ENCODE measurements at places on chromosomes 5 and 9.

GRCh38 chr5:131323378-131323777, 59.5 kb downstream of the CDC42SE2 start:
- no peak for DNase-seq

- DNase-seq, result no peak
Measured at GRCh38 chr9:33184963-33185362, 17.8 kb upstream of the B4GALT1 start.

GRCh38 chr9:126490214-126490631, 123.5 kb upstream of the LMX1B start:
- no peak for DNase-seq

DNA sequence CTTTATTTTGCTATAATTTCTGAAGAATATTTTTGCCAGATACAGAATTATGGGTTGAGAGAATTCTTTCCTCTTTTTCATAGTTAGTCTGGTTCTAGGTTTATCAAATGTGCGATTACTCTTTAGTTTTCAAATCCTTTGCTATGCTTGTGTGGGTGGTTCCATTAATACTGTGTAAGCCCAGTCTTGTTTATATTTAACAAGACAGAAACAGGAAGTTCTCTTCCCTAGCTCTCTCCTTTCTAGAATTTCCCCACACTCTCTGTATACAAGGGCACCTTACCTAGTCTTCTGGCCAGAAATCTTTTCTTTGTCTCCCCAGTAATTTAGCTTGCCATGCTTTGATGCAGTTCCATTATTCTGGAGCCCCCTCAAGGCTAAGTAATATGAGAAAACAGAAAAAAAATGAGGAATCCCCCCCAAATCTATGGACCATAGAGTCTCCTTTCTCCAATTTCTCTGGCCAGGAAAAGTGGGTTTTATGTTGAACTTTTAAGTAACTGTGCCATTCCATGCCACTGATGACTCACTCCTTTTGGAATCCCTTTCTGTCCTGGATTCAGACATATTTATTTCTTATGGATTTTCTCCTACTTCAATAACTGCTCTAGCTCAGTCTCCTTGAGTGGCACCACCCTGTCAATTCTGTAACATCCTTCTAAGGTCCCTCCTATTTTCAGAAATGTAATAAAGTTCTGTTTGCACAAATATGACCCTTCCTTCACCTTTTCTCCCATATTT, 1714.1 kb downstream of the EFNA5 start:
- DNase-seq, result no peak

GRCh38 chr5:89028595-89029285, 145.8 kb upstream of the MEF2C start:
- DNase-seq, result no peak

DNA sequence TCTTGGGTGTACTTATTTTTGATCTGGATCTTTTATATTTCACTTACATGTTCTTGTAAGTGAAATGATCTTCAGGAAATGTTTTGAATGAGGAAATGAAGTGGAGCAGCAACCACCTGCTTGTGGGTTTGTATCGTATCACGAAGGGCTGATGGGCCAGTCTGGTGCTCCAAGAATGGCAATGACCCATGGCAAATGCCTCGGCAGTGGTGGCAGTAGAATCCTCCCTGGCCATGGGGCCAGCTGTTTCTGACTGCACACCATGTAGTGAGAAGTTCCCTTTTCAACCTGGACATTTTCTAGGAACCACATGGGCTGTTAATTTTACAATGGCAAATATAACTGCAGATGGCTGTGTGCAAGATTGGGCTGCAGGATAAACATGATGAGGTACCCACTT, 29.9 kb downstream of the MAT2B start:
- DNase-seq, result no peak

- no peak for DNase-seq
Measured at GRCh38 chr9:14170392-14170931, 143.5 kb downstream of the NFIB start.

DNA sequence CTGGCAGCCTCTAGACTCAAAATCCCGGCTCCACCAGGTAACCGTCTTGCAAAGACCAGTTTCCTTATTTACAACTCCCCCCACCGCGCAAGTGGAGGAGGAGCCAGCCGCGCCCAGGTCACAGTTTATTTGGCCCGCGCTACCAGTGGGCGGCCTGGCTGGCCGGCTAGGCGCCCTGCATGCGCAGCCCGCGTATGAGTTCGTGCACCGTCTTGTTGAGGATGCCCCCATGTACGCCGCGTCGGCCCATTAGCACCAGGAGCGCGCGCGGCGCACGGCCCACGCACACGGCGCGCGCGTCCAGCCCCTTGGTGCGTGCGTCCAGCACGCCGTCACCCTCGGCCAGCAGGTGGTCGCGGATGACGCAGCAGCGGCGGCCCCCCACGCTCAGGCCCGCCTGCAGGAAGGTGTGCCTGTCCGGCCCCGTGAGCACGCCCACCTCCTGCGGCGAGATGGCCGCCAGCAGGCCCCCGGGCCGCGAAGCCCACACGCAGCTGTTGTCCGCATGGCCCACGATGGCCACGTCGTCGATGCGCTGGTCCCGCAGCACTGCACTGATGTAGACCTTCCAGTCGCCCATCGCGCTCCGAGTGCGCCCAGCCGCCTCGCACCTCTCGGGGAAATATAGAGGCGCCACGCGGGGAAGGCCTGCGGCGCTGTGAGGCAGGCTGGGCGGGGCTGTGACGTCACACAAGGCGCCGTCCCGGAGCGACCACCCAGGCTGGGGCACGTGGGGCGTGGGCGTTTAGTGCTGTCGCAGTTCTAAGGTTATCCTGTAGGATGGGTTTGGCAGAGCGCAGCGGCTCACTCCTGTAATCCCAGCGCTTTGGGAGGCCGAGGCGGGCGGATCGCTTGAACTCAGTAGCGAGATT, at the start of gene PFN3:
Gene PFN3 (minus strand): TSS at position 665 of the 872 bp plus-strand sequence. CDS start 85 bp downstream, at position 580.
- no peak for DNase-seq

GRCh38 chr9:38435521-38435920, 11.3 kb upstream of the IGFBPL1 start:
- no peak for DNase-seq

GRCh38 chr9:108257382-108257781, 598.4 kb downstream of the ACTL7B start:
- DNase-seq, result no peak

- DNase-seq, result no peak
Measured at GRCh38 chr5:147509041-147509709, 693 bp downstream of the DPYSL3 start.

DNA sequence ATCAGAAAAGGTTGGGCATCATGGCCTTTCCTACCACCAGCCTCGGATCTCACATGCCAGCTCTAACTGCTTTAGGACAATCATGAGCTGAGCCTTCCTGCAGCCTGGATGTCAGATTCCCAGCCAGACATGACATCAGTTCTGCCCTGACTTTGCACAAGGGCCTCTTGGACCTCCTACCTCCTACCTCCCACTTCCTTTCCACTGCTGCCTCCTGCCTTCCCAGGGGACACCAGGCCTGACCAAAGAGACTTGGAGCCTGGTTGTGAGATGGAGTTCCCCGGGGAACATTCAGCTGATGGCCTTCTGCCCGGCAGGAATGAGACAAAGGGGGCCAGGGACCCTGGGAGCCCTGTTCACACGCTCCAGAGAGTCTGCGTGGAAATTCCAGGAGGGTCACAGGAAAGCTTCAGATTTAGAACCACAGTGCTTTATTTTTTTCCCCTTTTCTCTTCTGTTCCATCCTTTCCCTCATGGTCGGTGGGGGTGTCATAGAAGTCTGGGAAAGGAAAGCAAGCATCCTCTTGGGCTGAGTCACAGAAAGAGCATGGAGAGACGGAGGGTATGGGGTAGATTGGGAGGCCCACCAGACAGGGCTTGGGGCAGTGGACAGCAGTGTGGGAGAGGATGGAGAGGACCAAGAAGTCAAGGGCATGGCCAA, 35.4 kb upstream of the IL17B start:
- DNase-seq, result no peak

- no peak for DNase-seq
Measured at GRCh38 chr9:33881635-33882034, 64.7 kb downstream of the UBE2R2 start.

GRCh38 chr5:151562019-151562707, 29.0 kb downstream of the FAT2 start:
- DNase-seq, result no peak

GRCh38 chr5:176985516-176985915, 21.1 kb downstream of the UIMC1 start:
- no peak for DNase-seq

- no peak for DNase-seq
Measured at GRCh38 chr9:120043448-120043847, 536.5 kb downstream of the CDK5RAP2 start.

GRCh38 chr9:121510766-121511550, 11.3 kb upstream of the GGTA1 start:
- DNase-seq, result no peak

DNA sequence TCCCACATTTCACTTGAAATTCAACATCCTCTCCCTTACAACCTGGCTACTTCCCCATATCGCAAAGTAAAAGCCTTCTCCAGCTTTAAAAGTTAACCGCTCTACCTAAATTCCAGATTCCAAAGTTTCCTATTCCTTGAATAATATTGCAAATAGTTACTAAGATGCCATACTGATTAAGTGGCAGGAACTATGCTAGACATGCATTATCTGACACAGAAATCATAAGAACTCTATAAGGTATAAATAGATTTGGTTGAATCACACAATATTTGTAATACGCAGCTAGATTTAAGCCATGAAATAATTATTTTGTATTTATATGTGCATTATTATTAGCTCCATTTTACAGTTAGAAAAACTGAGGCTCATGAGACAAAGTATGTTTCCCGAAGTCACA, 92.8 kb downstream of the NFIB start:
- no peak for DNase-seq

DNA sequence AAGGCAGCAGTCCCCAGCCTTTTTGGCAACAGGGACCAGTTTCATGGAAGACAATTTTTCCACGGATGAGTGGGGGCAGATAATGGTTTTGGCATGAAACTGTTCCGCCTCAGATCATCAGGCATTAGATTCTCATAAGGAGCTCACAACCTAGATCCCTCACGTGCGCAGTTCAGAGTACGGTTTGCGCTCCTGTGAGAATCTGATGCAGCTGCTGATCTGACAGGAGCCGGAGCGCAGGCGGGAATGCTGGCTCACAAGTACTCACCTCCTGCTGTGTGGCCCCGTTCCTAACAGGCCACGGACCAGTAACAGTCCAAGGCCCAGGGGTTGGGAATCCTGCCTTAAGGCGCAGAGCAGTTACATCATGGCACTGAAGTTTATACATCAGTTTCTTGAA, 3.3 kb upstream of the BRD3 start:
- no peak for DNase-seq

- no peak for DNase-seq
Measured at GRCh38 chr9:123834218-123834888, 95.6 kb downstream of the DENND1A start.

DNA sequence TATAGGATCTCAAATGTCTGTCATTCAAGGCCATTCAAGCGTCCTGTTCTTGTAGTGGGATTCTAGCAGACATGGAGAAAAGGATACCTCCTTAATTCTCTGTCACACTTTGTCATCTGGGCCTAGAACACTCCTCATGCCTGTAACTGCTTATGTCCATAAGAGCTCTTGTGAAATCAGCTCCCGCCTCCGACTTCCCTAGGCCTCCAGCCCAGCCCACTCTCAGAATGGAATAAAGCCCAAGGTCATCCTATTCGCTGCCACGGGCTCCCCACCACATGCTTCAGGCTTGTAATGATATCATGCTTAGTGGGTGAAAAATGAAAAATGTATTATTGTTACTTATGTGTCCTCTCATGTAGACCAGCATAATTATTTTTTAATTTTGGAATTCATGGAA, 632.5 kb downstream of the ISL1 start:
- DNase-seq, result no peak

- no peak for DNase-seq
Measured at GRCh38 chr9:35227284-35227683, 65.5 kb downstream of the UNC13B start.

DNA sequence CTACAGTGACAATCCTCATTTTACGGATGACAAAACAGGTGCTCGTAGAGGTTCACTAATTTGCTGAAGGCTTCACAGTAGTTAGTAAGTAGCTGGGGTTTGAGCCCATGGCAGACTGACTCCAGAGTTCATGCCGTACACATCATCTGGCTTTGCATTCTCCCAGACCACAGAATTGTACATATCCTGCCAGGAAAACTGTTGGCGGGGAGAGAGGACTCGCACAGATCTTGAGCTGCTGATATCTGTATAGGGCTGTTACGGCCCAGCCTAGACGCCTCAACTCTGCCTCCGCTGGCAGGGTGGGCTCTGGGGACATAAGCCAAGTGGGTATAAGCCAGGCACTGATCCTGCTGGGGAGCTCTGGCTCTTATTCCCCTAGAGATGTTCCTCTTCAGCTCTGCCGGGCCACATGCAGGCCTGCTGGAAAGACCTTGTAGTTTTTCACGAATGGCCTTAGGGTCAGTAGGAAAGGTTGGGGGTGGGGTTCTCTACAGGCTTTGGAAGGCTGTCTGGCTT, 16.3 kb downstream of the LARP1 start:
- DNase-seq, result no peak

GRCh38 chr9:81292056-81292805, 397.1 kb downstream of the TLE1 start:
- DNase-seq, result no peak

GRCh38 chr5:54667136-54667535, 149.6 kb downstream of the SNX18 start:
- no peak for DNase-seq

DNA sequence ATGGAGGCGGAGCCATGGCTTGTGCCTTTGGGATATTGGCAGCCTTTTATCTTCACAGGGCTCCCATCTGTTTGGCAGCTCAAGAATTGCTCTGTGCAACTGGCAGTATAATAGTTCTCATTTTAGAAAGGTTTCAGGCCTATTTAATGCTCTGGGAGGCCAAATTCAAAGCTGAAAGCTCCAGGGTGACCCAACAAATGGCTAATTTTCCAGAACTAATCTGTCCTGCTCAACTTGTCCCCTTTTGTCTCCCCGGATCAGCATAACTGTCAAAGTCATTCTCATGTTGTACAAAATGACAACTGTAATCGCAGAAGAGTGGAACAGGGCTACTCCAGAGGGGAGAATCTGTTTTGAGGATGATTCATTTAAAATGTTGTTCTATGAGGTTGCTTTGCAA, 52.6 kb upstream of the CXCL14 start:
- no peak for DNase-seq

DNA sequence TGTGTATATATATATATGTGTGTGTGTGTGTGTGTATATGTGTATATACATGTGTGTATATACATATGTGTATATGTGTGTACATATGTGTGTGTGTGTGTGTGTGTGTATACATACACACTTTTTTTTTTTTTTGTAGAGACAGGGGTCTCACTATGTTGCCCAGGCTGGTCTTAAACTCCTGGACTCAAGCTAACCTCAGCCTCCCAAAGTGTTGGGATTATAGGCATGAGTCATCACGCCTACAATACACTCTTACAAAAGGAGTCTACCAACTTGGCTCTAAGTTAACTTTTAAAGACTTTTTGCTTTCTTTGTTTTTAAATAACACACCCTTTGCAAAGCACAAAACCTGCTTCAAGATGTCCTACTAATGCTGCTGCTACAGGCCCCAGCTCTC, 2.1 kb downstream of the C9orf78 start:
- no peak for DNase-seq

- no peak for DNase-seq
Measured at GRCh38 chr5:76489877-76490688, 87.0 kb downstream of the IQGAP2 start.

GRCh38 chr5:39015743-39016586, 58.2 kb downstream of the RICTOR start:
- DNase-seq, result no peak

GRCh38 chr9:89213396-89213880, 34.8 kb upstream of the SHC3 start:
- no peak for DNase-seq

GRCh38 chr9:2158111-2158610, 143.0 kb downstream of the SMARCA2 start:
- no peak for DNase-seq

- DNase-seq, result no peak
Measured at GRCh38 chr5:126926187-126926586, 104.2 kb downstream of the MARCHF3 start.

All from stimulated activated CD8-positive, alpha-beta memory T cell treated with anti-CD3 and anti-CD28 coated beads, Interleukin-15, amount 100 ng/mL, for 24 hours (primary cell).